ENCODE measurements at places on chromosomes 1 and 21. TPM values are rescaled to one million over a fixed set of nuclear protein-coding genes. Genes with fewer than 3 reads are reported as not detected.
A peak's percentile ranks its signal among the peaks of the same experiment; 100 is the strongest.

DNA sequence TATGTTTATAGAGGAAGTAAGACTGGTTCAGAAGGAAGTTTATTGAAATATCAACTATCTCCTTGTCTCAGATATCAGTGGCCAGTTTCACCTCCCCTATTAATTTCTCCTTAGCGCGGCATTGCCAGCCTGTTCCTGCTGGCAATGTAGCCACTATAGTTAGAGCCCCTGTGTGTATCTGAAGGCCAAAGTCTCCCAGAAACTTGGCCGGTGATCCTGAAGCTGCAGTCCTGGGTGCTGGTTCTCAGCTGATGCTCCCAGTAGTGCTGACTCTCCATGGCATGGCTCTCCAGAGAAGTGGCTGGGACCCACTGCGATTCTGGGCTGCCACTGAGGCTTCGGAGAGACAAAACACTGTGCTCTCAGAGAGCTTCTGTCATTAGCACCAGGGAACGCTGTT is 59.9 kb downstream of the TNN start:
- no peak for DNase-seq

DNA sequence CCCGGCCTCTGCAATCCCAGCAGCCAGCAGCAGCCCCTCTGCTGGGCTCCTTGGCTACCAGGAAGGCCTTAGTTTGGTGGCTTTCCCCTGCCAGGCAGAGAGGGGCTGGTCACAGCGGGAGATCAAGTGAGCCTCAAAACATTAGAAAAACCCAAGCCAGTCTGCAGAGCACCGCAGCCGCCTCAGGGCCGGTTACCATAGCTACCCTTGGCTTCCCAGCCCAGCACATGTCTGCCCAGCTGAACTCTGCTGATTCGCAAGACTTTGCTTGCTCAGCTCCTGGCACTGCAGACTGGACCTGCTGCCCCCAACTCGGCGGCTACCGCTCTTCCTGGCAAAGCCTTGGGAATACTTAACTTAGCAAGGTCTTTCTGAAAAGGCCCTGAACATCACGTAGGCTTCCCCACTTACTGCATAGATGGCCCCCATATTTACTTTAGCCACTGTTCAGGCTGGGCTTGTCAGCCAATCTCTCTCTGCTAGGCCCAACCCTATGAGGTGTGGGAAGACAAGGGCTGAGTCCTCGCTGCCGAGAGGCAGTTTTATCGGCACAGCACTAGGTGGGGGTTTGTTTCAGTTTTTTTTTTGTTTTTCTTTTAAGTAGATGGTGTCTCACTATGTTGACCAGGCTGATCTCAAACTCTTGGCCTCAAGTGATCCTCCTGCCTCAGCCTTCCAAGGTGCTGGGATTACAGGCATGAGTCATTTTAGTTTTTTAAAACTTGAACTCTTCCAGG is 28.6 kb upstream of the PLEKHG5 start:
- DNase-seq, result no peak

GRCh38 chr1:9718006-9718680 is 66.6 kb downstream of the PIK3CD start:
- DNase-seq, result no peak

DNA sequence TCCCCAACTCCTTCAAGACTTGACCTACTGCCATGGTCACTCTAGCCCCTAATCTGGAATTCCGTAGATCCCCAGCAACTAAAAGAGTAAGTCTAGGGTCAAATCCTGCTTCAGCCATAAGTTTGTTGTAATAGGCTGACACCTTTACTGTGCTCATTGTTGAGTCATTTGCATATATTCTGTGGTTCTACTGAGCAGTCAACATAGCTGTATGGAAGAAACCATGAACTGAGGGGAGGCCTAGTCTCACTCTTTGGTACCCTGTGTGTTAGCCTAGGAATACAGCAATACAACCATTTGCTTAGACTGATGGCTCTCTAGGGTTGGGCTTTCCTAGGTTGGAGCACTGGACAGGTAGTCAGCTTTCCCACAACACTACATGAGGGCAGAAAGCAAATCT is 23.6 kb upstream of the SLC35D1 start:
- no peak for DNase-seq

Gene S100A3
- polyA plus RNA-seq, result 1.2 TPM

Gene DNAJC28
- 3.8 TPM for polyA plus RNA-seq

GRCh38 chr1:90718411-90719329 is 1.6 kb upstream of the BARHL2 start:
- DNase-seq, result peak; percentile 57

DNA sequence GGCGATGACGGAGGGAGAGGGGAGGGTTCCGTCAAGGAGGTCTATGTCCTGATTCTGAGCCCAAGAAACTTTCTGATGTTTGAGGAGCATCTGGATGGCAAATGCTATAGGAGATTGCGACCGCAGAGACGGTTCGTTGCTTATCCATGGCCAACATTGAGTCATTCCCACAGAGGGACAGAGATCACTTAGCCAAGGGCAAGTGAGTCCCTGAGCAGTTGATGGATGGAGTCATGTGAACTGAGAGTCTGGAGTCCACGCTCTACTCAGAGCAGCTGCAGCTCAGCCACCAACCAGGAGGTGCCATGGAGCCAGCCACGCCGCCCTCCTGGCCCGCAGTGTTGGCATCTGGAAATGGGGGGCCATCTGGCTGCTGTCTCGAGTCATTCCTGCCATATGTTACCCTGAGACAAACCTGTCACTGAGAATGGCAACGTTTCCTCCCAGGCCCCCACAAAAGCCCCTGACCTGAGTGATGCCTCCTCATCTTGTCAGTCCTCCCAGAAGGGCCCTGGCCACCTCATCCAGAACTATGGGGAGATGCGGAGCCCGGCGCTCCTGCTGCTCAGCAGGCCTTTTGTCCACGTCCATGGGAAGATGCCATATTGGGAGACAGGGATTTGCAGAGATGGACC is 58.6 kb downstream of the ATP5PO start:
- DNase-seq, result no peak

Gene GCSAML
- 0.22 TPM for polyA plus RNA-seq

DNA sequence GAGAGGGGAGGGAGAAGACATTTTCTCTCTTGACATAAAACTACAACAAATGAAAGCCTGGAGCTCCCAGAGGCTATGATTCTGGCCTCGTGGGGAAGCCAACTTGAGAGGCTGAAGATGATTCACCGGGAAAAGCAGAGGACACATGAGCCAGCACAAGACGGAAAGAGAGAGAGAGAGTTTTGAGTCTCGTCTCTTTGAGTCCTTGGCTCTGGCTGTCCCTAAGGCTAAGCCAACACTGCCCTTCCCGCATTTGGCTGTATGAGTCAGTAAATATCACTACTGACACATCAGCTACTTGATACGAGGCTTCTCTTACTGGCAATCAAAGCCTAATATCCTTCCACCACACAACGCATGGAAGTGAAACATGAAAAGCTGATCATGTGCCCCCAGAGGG is 95.5 kb downstream of the GRIK3 start:
- no peak for DNase-seq

DNA sequence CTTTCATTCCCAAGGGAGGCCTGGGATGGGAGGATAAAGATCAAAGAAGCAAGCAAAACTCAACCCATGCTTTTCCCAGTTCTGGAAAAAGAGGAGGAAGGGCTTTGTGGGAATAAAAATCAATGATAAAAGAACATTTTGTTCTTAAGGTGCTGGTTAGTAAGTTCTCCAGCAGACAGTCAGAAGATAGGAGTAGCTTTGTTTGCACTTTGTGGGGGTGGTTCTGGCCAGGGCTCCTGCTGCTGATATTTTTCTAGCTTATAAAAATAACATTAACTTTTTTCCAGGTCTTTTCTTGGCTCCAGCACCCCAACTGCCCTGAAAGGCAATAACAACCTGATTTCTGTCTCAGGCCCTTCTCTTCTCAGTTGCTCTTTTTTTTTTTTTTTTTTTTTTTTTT is 220.0 kb downstream of the FGGY start:
- DNase-seq, result no peak

GRCh38 chr1:1121611-1122077 is 5.8 kb upstream of the C1orf159 start:
- no peak for DNase-seq

Gene KANK4
- 14.2 TPM for polyA plus RNA-seq

GRCh38 chr1:11524465-11525150 is 45.7 kb downstream of the DISP3 start:
- no peak for DNase-seq

- DNase-seq, result no peak
Observed at GRCh38 chr1:3306583-3307291, 147.7 kb upstream of the ARHGEF16 start.

DNA sequence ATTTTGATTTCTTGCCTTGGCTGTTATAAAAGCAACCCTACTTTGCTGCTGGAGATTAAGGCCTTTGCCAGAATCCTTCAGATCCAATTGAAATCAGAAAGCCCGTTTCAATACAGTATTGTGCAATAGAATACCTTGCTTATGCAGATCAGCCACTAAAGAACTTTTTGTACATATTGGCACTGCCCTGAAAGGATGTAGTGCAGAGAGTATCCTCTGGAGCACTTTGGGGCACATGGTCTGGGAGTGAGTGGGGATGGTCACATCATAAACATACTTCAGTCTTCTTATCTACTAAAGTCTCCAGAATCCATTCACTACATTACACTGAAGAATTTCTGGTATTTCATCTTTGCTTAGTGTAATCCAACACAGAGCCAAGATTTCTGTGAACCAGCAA is 189.0 kb downstream of the CENPF start:
- DNase-seq, result peak; percentile 7

Gene MAP10
- 3.3 TPM for polyA plus RNA-seq

Gene CDA
- 1.1 TPM for polyA plus RNA-seq

Gene OR10R2
- not detected for polyA plus RNA-seq

Gene GSTM3
- 36.5 TPM for polyA plus RNA-seq

Gene GPR25
- polyA plus RNA-seq, result 0.12 TPM

DNA sequence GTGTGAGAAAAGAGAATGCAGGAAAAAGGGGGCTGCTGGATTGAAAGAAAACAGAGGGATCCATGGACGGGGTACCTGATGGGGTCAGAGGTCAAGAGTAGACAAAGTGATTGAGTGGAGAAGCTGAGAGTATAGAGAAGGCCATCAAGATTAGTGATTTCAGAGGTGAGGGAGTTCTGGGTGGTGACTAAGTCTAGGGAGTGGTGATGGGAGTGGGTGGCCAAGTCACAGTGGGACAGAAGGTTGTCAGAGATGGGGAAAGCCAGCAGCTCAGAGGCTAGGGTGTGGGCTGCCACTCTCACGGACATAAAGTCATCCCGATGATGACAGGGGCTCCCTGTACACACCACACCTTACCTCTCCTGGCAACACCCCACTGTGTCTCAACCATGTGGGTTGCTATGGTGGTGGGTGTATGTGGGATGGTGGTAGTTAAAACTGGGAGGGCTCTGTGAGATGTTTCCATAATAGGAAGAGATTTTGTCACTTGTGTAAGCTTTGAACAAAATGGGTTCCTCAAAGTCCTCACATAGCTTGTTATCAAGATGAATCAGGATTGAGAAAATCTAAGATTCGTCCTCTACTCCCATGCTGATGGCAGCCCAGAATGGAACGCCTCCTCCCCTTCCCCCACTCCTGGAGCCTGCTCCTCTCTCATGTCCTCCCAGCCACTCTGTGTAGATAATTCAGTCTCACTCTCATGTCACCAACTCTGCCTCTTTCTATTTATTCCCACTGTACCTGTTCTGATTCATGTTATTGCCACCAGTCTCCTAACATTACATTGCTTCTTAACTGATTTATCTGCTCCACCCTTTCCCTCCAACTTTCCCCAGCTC is 20.3 kb upstream of the CSF1 start:
- DNase-seq, result no peak

DNA sequence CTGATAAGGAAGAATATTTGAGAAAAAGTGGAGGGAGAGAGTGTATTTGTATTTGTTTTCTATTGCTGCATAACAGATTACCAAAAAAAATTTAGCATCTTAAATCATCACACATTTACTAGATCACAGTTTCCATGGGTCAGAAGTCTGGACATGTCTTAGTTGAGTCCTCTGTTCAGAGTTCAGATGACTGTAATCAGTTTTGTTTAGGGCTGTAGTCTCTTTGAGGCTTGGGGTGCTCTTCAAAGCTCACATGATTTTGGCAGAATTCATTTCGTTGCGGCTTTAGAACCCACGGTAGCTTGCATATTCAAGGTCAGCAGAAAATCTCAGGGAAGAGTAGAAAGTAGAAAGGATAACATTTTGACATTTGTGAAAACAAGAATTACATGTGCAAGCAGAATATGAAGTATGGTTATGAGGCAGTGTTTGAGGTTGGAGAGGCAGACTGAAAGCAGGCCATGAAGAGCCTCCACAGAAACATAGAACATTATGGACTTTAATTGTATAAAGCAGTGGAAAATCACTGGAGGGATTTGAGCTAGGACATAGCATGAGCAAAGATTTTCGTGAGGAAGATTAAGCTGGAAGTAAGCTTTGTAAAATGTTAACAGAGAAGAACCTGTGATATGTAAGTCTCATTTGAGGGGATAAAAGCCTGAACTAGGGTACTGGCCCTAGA is 110.6 kb upstream of the GPR52 start:
- DNase-seq, result no peak

- DNase-seq, result no peak
Observed at GRCh38 chr1:204443871-204444581, 32.4 kb upstream of the PPP1R15B start.

Gene BSND
- polyA plus RNA-seq, result 0.03 TPM

GRCh38 chr1:117605164-117605773 is 579 bp upstream of the TENT5C start:
- DNase-seq, result peak; percentile 35

- DNase-seq, result no peak
Observed at GRCh38 chr21:38250991-38251418, 5.8 kb upstream of the KCNJ15 start.

DNA sequence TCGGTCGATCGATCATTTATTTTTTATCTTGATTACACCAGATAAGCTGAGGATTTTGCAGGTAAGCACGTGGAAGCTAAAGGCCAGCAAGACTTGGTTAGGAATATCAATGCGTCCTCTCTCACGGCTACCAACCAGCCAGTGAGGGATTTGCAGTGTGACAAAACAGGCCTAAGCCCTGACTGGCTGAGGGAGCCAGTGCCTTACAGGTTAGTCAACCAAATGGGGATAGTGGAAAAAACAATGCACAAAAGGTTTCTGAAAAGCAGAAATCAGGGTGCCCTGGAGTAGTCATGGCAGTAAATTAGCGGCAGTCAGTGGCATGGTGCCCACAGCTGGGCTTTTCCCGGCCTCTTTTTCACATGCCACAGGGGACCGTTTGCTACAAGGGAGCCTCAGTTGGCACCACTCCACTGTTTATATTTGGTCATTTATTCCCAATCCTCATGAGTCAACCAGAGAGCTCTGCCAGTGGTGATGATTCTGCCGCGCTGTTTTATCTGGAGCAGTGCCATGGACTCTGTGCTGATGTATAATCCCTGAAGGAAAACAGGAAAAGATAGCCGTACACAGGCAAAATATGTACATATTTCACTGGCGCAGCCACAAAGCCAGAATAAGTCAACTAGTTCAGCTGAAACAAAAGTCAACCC is 167.6 kb downstream of the RHOU start:
- peak; percentile 89 for DNase-seq

- no peak for DNase-seq
Observed at GRCh38 chr1:12206792-12207424, 22.9 kb upstream of the VPS13D start.

Gene LCE1B
- not detected for polyA plus RNA-seq
